ENCODE measurements at places on chromosomes 16 and 17.

GRCh38 chr16:4494746-4495490, 18.7 kb downstream of the HMOX2 start:
- peak; percentile 75 for DNase-seq

GRCh38 chr17:77107506-77108433, 33.0 kb upstream of the SEC14L1 start:
- peak; percentile 43 for DNase-seq

DNA sequence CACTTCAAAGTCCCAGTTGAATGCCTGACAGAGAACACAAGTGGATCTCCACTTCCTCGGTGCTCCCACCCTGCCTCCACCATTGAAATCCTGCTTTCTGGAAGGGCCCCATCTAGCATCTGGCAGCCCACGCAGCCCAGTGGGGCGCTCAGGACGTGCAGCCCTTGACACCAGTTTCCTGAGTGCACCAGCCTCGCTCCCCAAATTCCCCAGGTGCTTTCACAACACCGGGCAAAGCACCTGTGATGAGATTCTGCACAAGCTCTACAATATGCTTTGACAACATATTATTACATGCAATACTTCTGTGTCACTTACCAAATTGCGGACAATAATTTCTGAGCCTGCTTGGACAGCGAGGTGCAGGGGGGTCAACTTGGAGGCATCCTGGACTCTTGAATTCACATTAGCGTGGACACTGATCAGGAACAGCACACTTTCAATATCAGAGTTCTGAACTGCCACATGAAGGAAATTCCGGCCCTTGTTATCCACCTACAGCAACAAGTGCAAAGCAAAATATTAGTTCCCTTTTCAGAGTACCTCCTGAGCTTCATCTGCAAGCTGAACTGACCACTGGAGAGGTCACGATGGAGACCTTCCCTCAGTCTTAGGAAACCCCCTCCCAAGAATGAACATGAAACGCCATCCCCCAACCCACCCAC, 33.9 kb downstream of the CYB5D2 start:
- no peak for DNase-seq

- no peak for DNase-seq
These were observed 7.9 kb downstream of the MSI2 start for GRCh38 chr17:57264250-57264649.

- no peak for DNase-seq
These were observed 51.7 kb downstream of the SDK2 start for GRCh38 chr17:73592501-73592961.

DNA sequence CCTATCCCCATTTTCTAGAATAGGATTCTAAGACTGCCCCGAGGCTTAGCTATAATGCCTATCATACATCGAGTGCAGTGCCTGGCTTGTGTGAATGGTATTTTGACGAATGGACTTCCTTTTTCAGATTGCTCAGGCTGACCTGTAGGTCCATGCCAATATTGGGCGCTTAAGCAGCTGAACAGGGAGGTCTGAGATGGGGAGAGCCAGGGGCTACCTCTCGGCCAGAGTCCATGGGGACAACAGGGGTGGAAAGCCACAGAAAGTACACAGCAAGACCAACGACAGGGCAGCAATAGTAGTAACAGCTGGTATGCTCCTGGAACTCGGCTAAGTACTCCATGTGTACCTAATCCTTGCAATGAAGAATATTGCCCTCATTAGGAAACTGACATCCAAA, 91.7 kb upstream of the WSCD1 start:
- DNase-seq = no peak

- no peak for DNase-seq
These were observed 28.8 kb downstream of the PRKCA start for GRCh38 chr17:66331038-66331816.

DNA sequence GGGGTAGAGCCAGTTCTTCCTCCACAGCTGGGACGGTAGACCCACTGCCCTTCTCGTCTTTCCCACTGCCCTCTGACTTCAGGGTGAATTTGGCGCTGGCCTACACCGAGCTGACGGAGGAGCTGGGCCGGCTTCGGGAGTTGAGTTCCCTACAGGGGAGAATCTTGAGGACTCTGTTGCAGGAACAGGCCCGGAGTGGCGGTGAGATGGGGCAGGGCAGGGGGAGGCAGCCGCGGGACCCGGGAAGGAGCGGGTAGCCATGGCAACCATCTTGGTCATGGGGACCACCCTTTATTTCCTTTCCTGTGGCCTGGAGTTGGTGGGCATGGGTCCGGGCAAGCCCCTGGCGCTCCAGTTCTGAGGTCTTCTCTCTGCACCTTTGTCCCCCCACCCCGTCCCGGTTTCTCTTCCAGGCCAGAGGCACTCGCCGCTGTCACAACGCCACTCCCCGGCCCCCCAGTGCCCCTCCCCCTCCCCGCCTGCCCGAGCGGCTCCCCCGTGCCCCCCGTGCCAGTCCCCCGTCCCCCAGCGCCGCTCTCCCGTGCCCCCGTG, 14.4 kb downstream of the TBKBP1 start:
- no peak for DNase-seq

DNA sequence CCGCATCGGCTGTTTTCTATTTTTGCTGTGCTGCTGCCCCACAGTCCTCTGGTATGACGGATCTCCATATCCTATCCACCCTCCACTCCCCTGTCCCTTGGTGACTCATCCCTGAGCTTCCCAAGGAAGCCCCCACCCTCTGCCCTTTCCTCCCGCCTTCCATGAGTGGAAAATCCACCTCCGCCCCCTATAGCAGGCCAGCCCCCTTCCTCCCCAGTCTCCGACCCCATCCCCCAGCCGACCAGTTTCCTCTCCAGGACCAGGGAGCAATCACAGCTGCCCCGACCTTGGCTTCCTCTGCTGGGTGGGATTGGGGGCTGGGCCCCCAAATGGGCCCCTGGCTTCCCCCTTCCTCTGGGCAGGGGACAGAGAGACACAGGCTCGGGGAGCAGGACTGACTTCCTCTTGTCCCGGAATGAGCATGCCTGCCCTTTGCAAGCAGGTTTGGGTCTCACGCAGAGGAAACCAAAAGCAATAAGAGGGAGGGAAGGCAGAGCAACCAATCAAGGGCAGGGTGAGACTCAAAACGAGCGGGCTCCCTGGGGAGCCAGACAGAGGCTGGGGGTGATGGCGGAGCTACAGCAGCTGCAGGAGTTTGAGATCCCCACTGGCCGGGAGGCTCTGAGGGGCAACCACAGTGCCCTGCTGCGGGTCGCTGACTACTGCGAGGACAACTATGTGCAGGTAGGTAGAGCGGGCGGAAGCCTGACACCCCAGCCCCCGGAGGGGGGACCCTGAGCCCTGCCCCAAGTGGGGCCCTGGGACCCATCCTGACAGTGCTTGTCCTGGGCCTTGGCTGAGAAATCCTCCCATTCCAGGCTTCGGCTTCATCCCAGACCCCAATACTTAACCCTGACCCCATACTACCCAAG, at the start of the genes ABI3 and GNGT2:
Gene ABI3, plus strand, starts transcription at position 550 of the 872 bp plus-strand sequence. Its CDS starts 18 bp downstream, at position 568.
Gene GNGT2, minus strand, starts transcription at position 417 of the 872 bp plus-strand sequence. CDS start 3,152 bp downstream, outside the sequence.
- peak; percentile 26 for DNase-seq

- no peak for DNase-seq
These were observed 14.7 kb downstream of the CD300LF start for GRCh38 chr17:74698069-74698468.

DNA sequence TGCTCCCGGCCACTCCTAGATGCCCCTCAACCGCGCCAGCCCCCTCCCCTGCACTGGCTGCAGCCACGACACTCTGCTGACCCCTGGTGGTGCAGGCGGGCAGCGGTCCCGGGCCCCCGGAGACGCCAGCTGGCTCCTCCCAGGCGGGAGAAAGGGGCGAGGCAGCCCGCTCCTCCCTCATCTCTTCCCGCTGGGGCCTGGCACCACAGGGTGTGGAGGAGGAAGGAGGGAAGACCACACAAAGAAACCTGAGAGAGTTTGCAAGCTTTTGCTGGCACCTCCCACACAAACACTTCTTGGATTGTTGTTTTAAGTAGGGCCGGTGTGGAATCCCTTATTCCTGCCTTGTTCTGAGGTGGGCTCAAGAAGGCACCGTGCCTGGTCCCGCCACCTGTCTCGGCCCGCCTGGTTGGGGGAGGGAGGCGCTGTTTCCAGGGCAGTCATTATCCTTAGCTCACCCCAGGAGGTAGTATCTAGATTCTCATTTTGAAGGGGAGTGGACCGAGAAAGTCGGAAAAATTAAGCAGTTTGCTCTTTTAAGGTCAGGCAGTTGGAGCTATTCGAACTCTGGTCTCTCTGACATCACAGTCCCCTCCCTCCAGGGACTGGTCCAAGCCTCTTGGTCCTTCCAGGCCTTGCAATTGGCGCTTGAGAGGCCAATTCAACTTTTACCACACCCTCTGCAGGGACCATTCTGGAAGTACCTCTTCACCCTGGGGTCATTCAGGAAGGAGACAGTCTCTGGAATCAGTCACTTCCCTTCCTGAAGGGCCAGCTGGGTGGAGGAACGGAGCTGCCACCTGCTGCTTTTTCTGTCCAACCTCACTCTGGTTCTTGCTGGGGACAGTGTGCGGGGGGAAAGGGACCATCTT, 959 bp upstream of the ANKRD13B start:
- DNase-seq = peak; percentile 66

DNA sequence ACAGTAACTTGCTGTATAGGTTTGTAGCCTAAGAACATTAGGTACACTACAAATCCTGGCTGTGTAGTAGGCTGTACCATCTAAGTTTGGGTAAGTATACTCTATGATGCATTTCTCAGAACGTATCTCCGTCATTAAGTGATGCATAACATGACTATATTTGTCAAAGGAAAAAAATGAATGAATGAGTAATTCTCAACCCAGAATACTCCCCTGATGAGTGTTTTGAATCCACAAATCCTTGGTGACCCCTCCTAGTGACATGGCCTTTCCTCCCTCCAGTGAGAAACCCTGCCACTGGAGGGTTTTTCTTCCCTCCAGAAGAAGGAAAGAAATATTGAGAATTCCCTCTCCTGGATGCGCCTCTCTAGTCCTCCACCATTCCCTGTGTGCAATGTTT, 24.0 kb upstream of the SALL1 start:
- DNase-seq = no peak

- DNase-seq = no peak
These were observed 34.5 kb downstream of the NACA2 start for GRCh38 chr17:61556224-61557188.

- DNase-seq = no peak
These were observed 18.1 kb upstream of the MYH8 start for GRCh38 chr17:10439816-10440215.

- no peak for DNase-seq
These were observed 50.5 kb downstream of the IKZF3 start for GRCh38 chr17:39813631-39814030.

DNA sequence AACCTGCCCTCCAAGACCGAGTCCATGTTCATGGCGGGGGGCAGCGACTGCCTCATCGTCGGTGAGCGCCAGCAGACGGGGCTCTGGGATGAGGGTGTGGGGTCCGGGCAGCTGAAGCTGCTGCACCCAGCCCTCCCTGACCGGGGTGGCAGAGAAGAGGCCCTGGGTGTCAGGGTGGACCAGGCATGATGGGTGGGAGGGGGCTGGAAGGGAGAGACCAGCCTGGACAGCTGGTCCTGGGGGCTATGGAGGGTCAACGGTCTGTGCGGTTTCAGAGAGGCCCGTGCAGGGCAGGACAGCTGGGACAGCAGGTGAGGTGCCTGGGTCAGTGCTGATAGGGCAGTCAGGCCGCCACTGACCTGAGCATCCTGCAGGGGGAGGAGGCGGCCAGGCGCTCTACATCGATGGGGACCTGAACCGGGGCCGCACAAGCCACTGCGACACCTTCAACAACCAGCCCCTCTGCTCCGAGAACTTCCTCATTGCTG, 13.3 kb upstream of the ATP6V0C start:
- DNase-seq = no peak

Data from brain microvascular endothelial cell (primary cell).